ENCODE measurements at places on chromosomes 2 and 18. TPM values are rescaled to one million over a fixed set of nuclear protein-coding genes. Genes with fewer than 3 reads are reported as not detected.

DNA sequence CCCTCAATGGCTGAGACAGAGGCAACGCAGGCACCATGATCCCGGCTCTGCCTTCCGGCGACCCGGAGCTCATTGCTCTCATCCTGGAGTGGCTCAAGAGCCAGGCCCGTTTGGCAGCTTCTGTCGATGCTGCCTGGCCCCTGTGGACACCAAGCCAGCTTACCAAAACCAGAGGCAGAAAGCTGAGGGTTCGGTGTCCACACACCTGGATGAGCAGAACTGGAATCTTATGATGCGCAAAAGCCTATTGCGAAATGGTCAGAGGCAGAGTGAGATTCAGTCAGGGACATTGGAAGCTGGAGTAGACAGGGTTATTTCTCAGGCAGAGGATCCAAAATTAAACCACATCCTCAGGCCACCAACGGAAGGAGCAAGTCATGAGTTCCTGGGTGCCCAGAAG lies 34.9 kb upstream of the TGIF1 start:
- no peak overlapping the region for H3K4me3 ChIP-seq
- no peaks in the 10 kb centered on the region for H3K36me3 ChIP-seq
- H3K4me1 ChIP-seq = no peaks in the 10 kb centered on the region
- H3K27me3 ChIP-seq = no peaks in the 10 kb centered on the region
- no peak overlapping the region for H3K27ac ChIP-seq
- DNase-seq = no peak

DNA sequence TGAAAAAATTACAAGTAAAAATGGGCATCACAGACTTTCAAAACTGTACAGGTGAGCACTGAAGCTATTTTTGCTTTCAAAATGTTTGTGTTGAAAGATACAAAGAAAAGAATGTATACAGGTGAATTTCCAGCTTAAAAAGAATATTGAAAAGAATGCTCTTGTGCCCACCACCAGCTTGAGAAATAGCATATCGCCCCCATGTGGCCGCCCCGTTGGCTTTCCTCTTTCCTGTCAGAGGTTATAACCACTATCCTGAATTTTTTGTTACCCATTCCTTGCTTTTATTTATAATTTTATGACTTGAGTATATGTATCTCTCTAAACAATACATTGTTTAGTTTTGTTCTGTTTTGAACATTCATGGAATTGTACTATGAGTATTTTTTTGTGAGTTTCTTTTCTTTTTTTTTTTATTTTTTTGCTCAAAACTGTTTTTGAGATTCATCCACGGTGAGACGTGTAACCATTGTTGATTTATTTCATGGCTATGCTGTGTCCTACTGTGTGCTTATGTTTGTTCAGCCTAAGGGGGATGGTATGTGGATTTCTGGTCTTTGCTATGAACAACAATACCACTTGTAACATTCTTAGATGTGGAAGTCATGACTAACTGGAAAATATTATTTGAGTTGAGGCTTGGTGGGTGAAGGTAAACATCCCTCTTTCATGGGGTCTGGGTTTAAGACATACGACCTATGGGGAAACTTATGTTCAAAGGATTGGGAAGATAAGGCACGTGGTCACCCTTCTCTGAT lies 11.6 kb downstream of the TRPM8 start:
- no peaks in the 10 kb centered on the region for H3K36me3 ChIP-seq
- peaks cover 5% of the 10 kb centered on the region for H3K27me3 ChIP-seq
- H3K27ac ChIP-seq = no peak overlapping the region
- no peaks in the 10 kb centered on the region for H3K4me1 ChIP-seq
- no peak overlapping the region for H3K4me3 ChIP-seq
- DNase-seq = no peak

Gene SAG
- total RNA-seq = 0.37 TPM

Gene IL1RL1
- total RNA-seq = 0.15 TPM

DNA sequence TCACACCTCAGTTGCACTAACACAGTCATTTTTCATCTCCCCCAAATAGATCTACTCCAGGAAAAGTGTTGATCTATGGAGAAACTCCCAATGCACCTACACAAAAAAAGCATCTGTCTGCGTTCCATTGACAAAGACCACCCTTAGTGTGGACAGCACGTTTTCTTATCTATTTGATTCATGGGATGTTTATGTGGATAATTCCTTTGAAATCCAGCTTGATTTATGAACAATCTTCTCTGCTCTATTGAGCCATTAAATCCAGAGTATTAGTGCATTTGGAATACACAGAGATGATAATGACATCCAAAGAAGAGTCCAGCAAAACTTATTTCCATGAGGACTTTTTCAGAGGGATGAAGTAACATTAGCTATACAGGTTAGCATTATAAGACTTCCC lies 1221.9 kb upstream of the NXPH2 start:
- no peaks in the 10 kb centered on the region for H3K36me3 ChIP-seq
- H3K27me3 ChIP-seq = no peaks in the 10 kb centered on the region
- no peaks in the 10 kb centered on the region for H3K4me1 ChIP-seq
- no peak overlapping the region for H3K27ac ChIP-seq

DNA sequence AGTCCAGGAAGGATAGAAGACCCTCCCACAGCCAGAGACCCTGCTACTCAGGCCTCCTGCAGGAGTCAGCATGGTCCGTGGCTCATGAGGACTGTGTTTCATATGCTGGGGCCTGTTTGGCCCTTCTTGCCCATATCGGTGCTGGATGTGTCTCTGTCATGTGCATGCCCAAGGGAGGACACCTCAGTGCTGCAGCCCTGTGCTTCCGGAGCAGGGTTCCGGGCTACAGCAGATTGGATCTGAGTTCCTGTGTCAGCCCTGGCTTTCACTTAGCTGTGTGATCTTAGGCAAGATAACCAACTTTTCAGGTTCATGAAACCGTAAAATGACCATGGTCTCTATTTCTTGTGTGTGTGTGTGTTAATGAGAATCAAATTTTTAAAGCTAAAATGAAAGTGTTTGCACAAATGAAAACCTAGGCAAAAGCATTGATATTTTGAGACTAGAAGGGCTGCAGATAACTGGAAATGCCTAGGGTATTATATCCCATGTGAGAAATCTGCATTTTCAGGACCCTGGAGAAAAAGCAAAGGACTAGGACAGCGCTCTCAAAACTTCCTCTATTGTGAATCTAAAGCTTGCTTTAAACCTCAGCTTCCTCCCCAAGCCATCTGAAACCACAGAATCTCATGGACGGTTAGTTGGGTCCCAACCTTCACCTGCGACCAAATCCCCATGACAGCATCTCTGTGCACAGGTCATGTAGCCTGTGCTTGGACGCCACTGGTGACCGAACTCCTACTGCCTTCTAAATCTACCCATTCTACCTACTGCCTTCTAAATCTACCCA lies 58.8 kb upstream of the CAPN13 start:
- no peak overlapping the region for H3K27ac ChIP-seq
- H3K4me1 ChIP-seq = peaks cover 5% of the 10 kb centered on the region
- H3K36me3 ChIP-seq = no peaks in the 10 kb centered on the region
- no peaks in the 10 kb centered on the region for H3K27me3 ChIP-seq
- no peak overlapping the region for H3K4me3 ChIP-seq

Gene ADCYAP1
- not detected for total RNA-seq

Measured in T-cell (primary cell).